ENCODE measurements at places on chromosomes 6 and 20.

- DNase-seq, result no peak
Observed at GRCh38 chr20:63482021-63482587, 9.6 kb upstream of the KCNQ2 start.

DNA sequence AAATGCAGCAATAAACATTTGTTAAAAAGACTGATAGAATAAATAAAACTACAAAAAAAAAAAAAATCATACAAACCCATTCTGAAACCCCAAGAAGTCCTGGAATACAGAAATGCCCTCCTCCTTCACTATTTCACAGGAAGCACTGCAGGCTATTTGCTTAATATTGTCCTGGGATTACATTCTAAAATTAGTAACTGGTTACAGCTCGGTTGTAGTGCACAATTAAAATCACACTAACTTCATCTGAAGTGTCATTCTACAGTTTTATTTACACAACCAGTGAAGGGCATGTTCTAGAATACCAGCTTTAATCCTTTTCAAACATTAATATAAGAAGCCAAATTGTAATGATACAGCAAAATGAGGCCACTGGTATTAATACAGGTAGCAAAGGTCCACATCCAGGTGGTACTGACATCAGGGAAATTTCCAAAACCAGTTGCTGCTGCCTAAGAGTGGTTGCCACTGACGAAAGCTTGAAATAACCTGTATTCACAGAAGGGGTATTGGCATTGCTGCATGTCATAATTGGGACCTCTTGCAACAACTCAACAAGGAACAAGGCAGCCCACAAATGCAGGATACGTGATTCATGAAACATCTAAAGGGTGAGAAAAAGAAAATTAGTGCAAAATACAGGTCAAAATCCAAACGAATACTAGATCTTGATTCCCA lies 26.9 kb downstream of the AKIRIN2 start:
- no peak for DNase-seq

GRCh38 chr6:148999501-148999900 lies 252.7 kb downstream of the UST start:
- DNase-seq, result no peak

DNA sequence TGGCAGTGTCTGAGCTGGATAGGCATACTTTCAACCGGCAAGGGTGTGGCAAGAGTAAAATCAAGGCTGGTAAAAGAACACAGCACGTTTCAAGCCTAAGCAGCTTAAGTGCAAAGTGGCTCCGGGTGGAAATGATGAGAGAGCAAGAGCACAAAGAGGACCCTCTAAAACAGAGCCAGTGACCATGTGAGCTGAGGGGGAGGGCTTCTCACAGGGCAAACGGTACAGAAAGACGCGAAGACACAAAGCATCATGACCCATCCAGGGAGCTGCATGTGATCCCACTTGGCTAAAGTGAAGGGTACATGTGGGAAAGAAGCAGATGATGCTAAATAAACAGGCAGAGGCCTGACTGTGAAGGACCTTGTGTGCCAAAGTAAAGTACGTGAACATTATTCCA lies 25.7 kb downstream of the FKBP5 start:
- no peak for DNase-seq

DNA sequence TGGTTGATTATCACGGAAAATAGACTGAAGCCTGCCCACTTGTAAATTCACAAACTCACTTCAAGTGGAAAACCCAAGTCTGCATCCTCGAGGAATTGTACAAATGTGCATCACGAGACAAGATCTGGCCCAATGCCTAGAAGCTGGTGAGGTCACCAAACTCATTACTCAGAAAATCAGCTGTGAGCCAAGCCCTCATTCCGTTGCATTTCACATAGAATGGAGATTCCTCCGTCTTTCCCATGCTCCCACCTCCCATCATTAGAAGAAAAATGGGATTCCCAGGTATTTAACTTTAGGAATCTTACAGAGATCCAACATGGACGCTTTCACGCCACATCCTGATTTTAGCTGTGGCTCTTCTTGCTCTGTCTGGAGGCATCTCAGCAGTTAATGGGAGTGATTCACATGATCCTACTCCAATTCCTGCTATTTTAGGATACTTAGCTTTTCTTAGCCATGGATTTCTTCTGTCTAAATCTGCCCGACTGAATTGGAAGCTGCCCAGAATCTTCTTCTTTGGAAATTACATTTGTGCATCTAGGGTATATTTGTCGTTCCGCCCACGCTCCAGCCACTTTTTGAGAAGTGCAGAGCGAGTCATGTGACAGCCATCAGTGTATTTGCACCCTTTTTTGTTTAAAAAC lies 68.7 kb upstream of the STMND1 start:
- peak; percentile 19 for DNase-seq

GRCh38 chr6:26250698-26251044 lies 114.3 kb upstream of the BTN3A2 start:
- DNase-seq, result peak; percentile 92

DNA sequence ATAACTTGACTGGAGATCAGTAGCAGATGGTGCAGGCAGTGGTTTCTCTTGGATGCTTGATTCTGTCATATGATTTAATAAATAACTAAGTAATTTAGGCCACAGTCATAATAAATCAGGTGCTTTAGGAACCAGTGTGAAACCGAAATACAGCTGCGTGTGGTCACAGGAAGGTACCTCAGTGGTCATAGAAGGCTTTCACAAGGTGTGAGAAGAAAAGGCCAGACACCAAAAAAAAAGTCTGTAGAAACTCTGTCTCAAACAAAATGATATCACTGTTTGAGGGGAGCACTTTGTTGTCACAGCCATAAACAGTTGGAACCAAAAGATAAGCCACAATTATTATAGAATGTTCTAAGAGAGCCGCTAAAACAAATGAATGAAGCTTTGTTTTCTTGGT lies 56.5 kb downstream of the ARMC2 start:
- DNase-seq, result no peak

DNA sequence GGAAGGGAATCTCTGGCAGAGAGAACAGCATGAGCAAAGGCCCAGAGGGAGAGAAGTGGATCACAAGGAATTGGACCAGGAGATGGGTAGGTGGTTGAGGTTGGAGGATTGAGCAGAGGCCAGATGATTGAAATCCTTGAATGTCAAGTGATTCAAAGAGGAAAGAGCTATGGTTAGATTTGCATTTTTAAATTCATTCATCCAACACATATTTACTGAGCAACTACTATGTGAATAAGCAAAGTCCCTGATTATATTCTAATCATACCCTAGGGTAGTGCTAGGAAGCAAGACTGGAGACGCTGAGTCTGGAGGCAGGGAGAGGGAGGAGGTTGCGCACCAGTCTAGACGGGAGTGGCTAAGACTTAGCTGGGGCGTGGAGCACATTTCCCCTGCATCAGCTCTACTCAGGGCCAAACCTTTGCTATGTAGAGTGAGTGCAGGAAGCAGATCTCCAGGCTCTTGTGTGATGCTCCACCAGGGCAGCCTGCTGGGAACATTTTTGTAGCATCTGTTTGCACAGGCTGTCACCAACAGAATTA lies 40.2 kb downstream of the EYA2 start:
- peak; percentile 38 for DNase-seq

DNA sequence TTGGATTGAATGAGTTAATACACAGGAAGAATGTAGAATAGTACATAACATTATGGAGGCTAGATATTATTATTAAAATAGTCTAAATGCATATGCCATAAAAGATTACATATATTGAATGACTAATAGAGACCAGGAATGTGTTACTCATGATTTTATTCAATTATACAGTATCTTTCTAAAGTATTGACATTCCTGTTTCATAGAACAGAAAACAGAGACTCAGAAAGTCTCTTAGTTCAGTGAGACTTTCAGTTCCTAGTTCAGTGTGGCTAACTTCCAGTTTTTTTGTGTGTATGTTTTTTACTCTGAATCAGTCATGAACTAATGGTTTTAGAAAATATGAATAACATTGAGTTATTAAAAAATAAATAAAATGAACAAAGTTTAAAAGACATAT lies 34.6 kb upstream of the TMEM244 start:
- DNase-seq, result no peak

DNA sequence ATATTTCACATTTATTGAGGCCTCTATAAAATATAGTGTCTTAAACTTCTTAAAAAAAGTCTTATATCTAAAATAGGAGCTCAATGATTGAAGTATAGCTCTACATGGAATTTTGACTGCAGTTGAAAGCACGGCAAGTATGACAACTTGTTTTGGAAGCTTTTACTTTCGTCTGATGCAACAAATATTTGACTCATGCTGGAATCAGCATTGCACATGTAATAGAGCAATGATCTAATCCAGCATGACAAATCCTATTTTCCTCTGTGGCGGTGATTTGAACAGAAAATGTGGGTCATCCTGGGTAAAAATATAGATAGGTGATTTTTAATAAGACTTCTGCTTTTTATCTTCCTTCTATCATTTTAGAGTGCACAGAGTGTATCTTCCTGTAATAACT lies 111.6 kb downstream of the TINAG start:
- DNase-seq, result no peak

GRCh38 chr6:70629929-70630328 lies 37.8 kb upstream of the SMAP1 start:
- DNase-seq, result no peak

DNA sequence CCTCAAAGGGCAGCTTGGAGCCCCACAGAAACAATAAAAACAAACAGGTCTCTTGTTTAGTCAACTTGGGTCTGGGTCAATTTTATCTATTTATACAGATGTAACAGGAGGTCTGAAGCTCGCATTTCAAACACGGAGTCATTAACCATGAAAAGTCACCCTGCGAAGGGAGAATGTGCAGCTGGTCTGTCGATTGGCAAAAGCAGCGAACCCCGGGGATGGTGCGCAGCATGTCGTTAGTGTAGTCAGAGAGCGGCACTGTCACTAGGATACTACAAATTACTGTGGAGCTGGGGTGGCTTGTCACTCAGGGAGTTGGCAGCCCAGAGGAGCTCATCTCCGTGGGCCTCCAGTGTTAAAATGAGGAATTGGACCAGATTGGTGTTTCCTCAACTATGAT lies 190.4 kb upstream of the ARG1 start:
- DNase-seq, result peak; percentile 9

DNA sequence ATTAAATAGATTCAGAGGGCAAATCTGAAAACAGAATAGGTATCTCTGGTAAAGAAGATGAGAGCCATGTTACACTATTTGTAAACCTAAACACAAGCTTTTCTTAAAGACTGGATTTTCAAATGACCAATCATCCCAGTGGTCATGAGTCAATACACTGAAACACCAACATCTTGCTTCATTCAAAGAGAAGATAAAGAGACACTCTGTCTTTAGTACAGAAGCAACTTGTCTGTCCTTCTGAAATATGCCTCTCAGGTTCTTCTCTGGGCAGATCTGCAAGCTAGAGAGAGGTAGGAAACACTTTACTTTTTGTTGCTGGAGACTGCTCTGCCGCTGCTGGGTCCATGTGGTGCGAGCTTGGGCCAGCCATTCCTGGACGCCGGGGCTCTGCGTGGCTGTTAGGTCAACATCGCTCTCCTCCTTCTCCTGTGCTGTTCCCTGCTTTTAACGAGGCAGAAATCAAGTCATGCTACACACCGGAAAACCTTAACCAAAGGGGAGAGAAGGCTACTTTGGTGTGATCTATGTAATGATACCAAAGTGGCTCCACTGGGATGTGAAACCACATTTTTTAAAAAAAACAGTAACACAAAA lies 368.2 kb downstream of the SYNE1 start:
- no peak for DNase-seq

GRCh38 chr6:64428186-64428585 lies 792.6 kb downstream of the PHF3 start:
- no peak for DNase-seq

- DNase-seq, result no peak
Observed at GRCh38 chr6:119148825-119149525, 70.5 kb upstream of the FAM184A start.

- no peak for DNase-seq
Observed at GRCh38 chr6:14786455-14786854, 459.4 kb upstream of the JARID2 start.

- no peak for DNase-seq
Observed at GRCh38 chr20:63558804-63559484, 5.0 kb downstream of the FNDC11 start.

DNA sequence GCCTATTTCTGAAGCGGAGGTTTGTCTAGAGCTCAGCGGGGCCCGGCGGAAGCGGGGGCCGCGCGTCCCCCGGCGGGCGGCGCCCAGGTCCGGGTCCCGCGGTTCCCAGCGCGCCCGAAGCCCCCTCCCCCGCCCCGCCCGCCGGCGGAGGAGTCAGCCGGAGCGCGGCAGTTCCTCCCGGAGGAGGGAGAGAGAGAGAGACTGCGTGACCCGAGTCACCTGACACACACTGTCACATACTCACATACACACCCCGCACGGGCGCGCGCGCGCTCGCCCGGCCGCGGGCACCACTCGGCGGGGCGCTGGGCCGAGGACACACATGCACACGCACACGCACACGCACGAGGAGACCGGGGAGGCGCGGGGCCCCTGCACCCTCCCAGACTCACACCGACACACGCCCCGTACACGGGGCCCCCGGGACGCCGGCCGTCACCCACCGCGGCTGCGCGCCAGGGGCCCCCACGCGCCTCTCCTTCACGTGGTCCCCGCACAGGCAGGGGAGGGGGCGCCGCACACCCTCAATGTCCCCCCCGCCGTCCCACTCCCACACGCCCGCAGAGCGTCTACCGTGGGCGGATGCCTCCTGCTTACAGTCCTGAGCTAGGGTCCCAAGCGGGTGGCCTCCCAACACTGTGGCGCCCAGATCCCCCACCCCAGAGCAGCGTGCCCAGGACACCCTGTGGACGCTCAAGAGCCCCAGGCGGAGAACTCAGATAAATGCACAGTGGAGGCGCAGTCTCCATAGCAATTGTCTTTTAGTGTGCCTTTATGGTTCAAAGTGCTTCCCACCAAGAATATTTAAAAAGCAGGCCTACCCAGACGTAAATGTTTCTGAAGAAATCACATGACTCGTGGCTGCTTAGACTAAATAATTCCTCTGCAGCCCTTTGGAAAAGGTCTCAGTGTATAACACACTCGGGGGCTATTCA lies at the start of gene RRAGD:
Gene RRAGD, minus strand, starts transcription at position 203 of the 935 bp plus-strand sequence. CDS start 280 bp downstream, outside the sequence.
- DNase-seq, result peak; percentile 86

- DNase-seq, result peak; percentile 53
Observed at GRCh38 chr6:36546308-36546919, 865 bp downstream of the STK38 start.

DNA sequence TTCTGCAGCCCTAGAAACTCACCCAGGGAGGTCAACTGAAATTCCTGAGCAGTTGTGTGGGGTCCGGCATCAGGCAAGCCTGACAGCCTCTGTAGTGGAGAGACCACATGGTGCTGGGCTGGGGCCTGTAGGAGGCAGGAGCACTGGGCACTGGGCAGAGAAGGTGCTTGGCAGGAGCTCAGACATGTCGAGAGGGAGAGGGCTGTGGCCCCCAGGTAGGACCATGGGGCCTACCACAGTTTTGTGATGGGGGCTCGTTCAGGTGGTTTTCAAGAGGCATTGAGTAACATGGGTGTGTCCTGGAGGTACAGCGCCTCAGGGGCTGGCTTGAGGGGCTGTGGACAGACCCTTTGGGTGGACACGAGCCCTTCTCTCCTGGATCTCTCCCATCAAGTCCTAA lies 15.9 kb downstream of the SLC22A23 start:
- DNase-seq, result no peak

GRCh38 chr6:29976253-29976587 lies 33.9 kb downstream of the HLA-A start:
- DNase-seq, result no peak

DNA sequence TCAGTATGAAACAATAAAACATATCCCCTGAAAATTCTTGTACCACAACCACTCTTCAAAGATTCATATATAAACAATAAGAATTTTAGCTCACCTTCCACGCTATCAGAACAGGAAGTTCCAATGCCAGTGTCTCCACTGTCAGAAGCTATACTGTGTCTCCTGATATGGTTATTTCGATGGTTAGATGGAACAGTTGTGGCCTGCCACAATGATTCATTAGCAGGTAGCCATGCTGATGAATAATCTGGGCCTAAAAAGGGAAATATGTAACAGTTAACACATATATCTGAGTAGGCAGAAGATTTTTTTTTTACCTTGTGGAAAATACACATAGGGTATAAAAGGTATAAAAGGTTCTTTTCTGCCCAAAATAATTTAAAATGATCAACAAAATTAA lies 19.0 kb downstream of the CEP85L start:
- DNase-seq, result no peak
